ENCODE measurements at places on chromosomes 3 and 15. TPM values are rescaled to one million over a fixed set of nuclear protein-coding genes. Genes with fewer than 3 reads are reported as not detected.
A peak's percentile ranks its signal among the peaks of the same experiment; 100 is the strongest.

DNA sequence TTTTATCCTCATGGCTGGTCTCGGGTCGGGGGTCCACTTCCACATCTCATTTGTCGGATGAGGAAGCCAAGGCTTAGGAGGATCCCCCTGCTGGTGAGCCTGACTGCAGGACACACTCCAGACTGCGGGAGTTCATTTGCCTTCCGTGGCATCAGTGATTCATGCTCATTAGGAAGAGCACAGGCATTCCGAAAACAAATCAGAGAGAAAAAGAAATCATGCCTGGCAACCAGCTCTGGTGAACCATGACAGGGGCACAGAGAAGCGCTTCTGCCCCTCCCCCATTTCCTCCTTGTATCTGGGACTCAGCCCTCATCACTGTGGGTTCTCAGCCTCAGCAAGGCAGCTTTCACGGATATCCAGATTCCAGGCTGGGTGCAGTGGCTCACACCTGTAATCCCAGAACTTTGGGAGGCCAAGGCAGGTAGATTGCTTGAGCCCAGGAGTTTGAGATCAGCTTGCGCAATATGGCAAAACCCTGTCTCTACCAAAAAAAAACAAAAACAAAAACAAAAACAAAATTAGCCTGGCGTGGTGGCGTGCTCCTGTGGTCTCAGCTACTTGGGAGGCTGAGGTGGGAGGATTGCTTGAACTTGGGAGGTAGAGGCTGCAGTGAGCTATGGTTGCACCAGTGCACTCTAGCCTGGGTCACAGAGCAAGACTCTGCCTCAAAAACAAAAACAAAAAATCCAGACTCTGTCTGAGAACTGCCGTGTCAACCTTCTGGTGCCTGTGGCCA is 28.4 kb downstream of the IRAK2 start:
- DNase-seq, result peak; percentile 54
- peak overlapping the region; percentile 83 for H3K27ac ChIP-seq
- no peaks in the 10 kb centered on the region for H3K27me3 ChIP-seq
- H3K36me3 ChIP-seq, result no peaks in the 10 kb centered on the region
- peaks cover 78% of the 10 kb centered on the region for H3K4me1 ChIP-seq

DNA sequence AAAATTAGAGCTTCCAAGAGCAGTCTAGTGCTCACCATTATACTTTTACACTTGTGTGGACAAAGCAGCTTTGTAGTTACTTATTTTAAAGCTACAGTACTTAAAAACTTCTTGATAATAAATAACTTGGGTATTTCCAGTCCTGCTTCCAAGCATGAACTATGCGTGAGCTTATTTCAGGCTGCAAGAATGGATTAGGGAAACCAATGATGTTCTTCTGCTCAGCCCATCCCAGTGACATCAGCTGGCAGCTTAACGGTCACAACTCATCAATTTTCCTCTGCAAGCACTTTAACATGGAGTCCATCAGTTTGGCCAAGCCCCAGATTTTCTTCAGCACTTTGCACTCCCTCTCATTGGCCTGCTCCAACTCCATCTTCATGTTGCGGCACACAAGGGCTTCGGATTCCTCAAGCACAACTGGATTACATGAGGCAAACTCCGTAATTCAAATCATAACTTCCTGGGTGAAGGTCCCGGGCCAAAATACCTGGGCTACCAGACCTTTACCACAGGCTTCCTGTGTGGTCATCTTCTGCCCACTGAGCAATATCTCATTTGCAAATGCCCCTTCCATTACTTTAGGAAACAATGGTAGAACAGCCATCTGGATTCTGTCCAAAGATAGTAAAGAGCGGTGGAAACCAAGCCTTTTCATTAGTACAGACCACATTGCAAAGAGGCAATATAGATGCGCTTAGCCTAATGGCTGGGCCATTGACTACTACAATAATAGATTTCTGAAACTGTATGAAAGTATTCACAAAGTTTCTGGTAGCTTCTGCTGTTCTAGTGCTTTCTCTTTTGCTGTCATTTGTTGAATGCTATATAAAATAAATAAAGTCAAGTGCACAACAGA is 87.5 kb upstream of the DAZL start:
- no peak overlapping the region for H3K4me3 ChIP-seq
- no peaks in the 10 kb centered on the region for H3K4me1 ChIP-seq
- H3K27ac ChIP-seq, result no peak overlapping the region

GRCh38 chr15:76398317-76399104 is 61.9 kb downstream of the ISL2 start:
- H3K4me3 ChIP-seq, result no peak overlapping the region
- H3K36me3 ChIP-seq, result no peaks in the 10 kb centered on the region
- peak; percentile 52 for DNase-seq
- H3K4me1 ChIP-seq, result peaks cover 7% of the 10 kb centered on the region
- H3K27me3 ChIP-seq, result no peaks in the 10 kb centered on the region

Gene DGKG
- 1.2 TPM for total RNA-seq

Gene BSN
- 4.5 TPM for total RNA-seq

GRCh38 chr3:33391255-33391995 is 48.8 kb downstream of the UBP1 start:
- DNase-seq, result no peak
- H3K36me3 ChIP-seq, result peaks cover 99% of the 10 kb centered on the region

Gene RUBCN
- total RNA-seq, result 46.9 TPM

DNA sequence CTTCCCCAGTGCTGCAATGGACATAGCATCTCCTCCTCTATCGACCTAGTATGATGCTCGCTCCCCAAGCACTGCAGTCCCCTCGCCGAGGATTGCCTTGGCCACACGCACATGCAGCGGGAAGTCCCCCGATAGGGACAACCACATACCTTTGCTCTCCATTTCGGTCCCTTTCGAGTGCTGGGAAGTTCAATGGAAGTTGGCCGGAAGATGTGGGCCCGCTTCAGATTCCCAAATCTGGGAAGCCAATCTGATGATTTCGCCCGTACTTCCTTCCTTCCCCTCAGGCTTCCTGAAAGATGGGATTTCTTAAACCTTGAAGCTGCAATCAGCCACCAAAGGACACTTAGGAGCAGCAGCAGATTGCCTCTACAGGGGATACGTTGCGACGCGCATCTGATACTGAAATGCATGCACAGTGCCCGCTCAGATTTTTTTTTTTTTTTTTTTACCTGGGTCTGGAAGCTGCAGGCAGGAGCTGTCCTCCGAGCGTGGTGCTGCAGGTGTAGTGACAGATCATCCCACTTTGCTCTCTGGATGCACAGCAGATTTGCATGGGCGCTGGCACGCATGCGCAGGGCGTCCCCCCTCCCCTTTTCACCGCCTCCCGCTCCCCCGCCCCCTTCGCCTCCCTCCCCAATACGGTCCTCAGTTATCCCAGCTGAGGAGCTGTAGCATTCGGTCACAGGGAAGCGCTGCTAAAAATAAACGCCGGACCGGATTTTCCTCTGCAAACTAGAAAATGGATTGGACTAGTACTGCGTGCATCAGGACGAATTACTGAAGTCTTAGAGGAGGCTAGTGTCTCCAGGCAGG is at the start of gene FGF12:
Gene FGF12, minus strand, starts transcription at position 510 of the 816 bp plus-strand sequence.
- H3K27me3 ChIP-seq, result peaks cover 5% of the 10 kb centered on the region
- no peak within 1 kb of the TSS for H3K27ac ChIP-seq
- H3K4me3 ChIP-seq, result peak within 1 kb of the TSS; percentile 35
- H3K36me3 ChIP-seq, result no peaks in the 10 kb centered on the region
- peaks cover 16% of the 10 kb centered on the region for H3K4me1 ChIP-seq

- peak; percentile 58 for DNase-seq
- no peaks in the 10 kb centered on the region for H3K4me1 ChIP-seq
- no peak overlapping the region for H3K4me3 ChIP-seq
These were observed 166.4 kb downstream of the ATG7 start for GRCh38 chr3:11438646-11439045.

DNA sequence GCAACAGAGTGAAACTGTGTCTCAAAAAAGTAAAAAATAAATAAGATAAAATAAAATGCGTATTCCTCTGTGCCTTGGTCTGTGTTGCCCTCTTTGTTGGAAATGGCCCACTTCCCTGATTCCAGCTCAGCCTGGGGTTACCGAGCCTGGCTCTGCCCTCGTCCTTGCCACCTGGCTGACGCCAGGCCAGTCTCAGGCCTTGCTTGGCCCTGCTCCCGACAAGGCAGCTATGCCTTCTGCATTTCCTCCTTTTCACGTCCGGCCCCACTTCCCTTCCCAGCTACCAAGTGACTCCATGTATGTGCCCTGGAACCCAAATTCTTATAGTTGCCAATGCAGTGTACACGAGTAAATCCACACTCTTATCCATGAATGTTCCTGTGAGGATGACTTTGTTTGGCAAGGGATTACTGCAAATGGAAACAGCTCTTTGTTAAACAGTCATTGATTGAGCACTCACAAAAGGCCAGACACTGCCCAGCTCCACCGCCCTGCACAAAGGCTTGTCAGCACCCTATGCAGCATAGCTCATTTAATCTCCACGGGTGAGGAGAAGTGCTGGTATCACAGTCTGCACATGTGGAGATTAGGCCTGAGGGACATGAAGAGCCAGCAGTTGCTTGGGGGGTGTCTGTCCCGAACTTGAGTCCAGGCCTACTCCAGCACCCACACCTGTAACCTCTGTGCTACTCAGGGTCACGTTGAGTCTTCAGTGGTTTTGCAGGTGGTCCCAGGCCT is 25.1 kb downstream of the SPSB4 start:
- DNase-seq, result peak; percentile 45
- H3K4me3 ChIP-seq, result no peak overlapping the region
- no peaks in the 10 kb centered on the region for H3K27me3 ChIP-seq
- H3K36me3 ChIP-seq, result no peaks in the 10 kb centered on the region
- H3K4me1 ChIP-seq, result peaks cover 20% of the 10 kb centered on the region

Gene DUOXA1
- not detected for total RNA-seq

Gene HDC
- 4.1 TPM for total RNA-seq

DNA sequence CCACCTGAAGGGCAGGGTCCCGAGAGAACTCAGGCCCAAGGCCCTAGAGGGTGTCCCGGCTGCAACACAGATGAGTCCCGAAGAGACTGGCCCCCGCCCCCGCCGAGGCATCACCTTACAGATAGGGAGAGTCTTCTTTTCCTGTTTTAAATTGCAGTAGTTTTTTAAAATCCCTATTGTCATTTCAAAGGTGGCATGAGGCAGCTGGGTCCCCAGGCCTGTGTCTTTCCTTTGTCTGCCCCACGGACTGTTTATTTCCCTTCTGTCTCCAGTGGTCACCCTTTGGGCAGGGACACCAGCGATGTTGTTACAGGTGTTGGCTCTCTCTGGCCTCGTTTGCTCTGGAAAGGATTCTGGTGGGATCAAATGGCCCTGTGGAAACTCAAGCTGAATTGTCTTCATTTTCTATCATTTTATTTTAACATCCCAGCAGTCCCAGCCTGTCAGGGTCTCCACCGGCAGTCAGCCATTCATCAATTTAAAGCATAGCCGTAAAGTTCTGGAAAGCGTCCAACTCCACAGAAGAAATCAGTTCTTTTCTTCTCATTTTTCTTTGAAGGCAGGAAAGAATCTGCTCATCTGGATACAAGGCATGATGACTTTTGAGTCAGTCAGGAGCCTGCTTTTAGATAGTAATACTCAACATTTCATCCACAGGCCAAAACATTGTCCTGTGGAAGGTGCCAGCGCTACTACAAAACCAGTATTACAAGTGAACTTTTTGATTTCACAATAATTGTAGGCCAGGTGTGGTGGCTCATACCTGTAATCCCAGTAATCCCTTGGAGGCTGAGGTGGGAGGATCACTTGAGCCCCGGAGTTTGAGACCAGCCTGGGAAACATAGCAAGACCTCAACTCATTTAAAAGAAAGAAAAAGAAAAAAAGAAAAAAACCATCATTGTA is 96.2 kb downstream of the HES1 start:
- H3K4me3 ChIP-seq, result no peak overlapping the region
- H3K27me3 ChIP-seq, result no peaks in the 10 kb centered on the region
- no peak overlapping the region for H3K27ac ChIP-seq
- H3K36me3 ChIP-seq, result no peaks in the 10 kb centered on the region
- DNase-seq, result no peak
- no peaks in the 10 kb centered on the region for H3K4me1 ChIP-seq

Gene GOLGA6L26
- not detected for total RNA-seq

GRCh38 chr15:33894193-33894592 is 74.1 kb upstream of the CHRM5 start:
- H3K27me3 ChIP-seq, result no peaks in the 10 kb centered on the region
- H3K4me3 ChIP-seq, result no peak overlapping the region

Gene GRIP2
- 8.0 TPM for total RNA-seq

GRCh38 chr3:23113455-23114171 is 89.5 kb upstream of the UBE2E2 start:
- no peaks in the 10 kb centered on the region for H3K27me3 ChIP-seq
- H3K36me3 ChIP-seq, result no peaks in the 10 kb centered on the region

GRCh38 chr3:151599103-151599672 is 134.5 kb upstream of the AADACL2 start:
- no peaks in the 10 kb centered on the region for H3K36me3 ChIP-seq
- H3K4me1 ChIP-seq, result no peaks in the 10 kb centered on the region
- H3K4me3 ChIP-seq, result no peak overlapping the region
- DNase-seq, result no peak

Gene KIF15
- 2.3 TPM for total RNA-seq

Gene NRG4
- total RNA-seq, result 30.4 TPM

GRCh38 chr3:20121088-20121487 is 64.9 kb downstream of the SGO1 start:
- no peak overlapping the region for H3K4me3 ChIP-seq
- no peak overlapping the region for H3K27ac ChIP-seq
- no peaks in the 10 kb centered on the region for H3K27me3 ChIP-seq
- no peak for DNase-seq
- peaks cover 85% of the 10 kb centered on the region for H3K36me3 ChIP-seq

Gene ANKRD63
- total RNA-seq, result not detected

DNA sequence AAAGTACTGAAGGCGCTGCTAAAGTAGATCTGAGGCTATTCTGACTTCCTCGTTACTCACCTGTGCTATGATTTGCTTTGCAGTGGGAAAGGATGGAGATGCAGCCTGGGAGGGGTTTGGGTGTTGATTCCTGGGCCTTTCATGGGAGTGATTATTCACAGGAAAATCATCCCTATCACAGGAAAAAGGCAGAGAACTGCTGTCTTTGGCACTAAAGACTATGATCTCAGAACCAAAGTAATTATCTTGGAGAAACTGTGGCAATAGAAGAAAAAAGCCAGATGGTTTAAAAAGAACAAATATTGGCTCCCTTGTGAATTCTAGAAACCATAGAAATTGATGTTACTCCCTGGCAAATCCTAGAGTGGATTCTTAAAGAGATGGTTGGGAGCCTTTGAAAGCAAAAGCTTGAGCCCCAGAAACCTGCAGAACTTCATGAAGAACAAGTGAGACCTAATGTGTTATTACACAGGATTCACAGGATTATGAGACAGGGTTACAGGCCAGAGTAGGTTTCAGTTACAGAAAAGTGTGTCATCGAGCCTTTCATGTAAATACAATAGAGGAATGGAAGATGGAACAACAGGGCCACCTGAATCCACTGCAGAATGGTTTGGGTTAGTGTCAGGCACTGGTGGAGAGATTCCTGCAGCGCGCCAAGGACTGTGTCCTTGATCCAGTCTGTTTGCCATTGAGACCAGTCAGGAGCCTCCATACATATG is 85.7 kb downstream of the OXNAD1 start:
- H3K36me3 ChIP-seq, result peaks cover 20% of the 10 kb centered on the region
- H3K4me1 ChIP-seq, result no peaks in the 10 kb centered on the region
- no peak overlapping the region for H3K27ac ChIP-seq
- no peak for DNase-seq
- no peaks in the 10 kb centered on the region for H3K27me3 ChIP-seq

DNA sequence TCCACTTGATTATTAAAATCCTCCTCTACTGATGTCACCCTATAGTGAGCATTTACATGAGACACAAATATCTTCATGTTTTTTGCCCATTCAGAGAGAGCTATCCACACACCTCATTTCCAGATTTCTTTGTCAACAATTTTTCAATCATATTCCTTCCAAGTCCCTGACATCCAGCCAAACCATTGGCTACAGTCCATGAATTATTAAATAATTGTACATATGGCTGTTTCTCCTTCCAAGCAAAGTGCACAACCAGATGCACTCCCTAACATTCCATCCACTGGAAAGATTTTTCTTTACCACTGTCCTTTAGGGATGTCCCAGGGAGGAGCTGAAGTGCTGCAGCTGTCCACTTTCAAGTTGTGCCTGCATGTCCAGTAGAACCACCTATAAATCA is 328.0 kb upstream of the MDFIC2 start:
- no peaks in the 10 kb centered on the region for H3K4me1 ChIP-seq
- no peak for DNase-seq
- no peak overlapping the region for H3K27ac ChIP-seq
- H3K36me3 ChIP-seq, result no peaks in the 10 kb centered on the region

Measured in stomach (tissue), 19 donors.